Stimulated activated CD4-positive, alpha-beta T cell treated with anti-CD3 and anti-CD28 coated beads, TNF-alpha, amount 100 ng/mL, for 48 hours (primary cell): ENCODE measurements at places on chromosomes 13 and 19.

DNA sequence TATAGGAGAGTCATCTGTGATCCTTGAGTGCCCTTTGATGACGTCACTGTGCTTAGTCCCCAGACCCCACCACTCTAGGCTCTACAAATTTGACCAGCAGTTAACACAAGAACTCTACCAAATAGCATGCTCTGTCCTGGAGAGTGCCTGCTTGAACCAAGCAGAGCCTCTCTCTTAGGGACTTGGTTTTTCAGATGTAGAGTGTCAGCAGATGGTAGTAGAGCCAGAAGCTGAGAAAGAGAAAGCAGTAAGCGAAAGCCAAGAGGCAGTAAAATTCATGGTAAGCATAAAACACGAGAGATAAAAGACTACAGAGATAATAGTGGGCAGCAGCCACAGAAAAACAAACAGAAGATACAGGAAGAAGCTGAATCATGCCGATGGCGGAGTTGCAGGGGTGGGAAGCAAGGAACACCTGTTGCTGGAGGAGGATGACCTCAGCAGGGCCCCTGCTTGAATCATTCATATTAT, 193.3 kb downstream of the SLC7A1 start:
- no peak for DNase-seq

DNA sequence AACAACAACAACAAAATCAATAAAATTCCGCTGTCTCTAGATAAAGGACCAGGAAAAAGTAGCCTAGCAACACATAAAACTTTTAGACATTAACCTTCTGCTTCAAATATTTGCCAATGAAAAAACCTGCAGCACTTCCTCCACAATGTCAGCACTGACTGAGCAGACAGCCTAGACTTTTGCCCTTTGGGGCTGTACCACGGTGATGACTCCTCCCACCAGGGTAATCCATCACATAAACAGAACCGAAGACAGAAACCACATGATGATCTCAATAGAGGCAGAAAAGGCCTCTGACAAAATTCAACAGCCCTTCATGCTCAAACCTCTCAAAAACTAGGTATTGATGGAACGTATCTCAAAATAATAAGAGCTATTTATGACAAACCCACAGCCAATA, 30.2 kb upstream of the TRPC4 start:
- no peak for DNase-seq

GRCh38 chr13:79447141-79447540, 33.8 kb upstream of the NDFIP2 start:
- DNase-seq: no peak

DNA sequence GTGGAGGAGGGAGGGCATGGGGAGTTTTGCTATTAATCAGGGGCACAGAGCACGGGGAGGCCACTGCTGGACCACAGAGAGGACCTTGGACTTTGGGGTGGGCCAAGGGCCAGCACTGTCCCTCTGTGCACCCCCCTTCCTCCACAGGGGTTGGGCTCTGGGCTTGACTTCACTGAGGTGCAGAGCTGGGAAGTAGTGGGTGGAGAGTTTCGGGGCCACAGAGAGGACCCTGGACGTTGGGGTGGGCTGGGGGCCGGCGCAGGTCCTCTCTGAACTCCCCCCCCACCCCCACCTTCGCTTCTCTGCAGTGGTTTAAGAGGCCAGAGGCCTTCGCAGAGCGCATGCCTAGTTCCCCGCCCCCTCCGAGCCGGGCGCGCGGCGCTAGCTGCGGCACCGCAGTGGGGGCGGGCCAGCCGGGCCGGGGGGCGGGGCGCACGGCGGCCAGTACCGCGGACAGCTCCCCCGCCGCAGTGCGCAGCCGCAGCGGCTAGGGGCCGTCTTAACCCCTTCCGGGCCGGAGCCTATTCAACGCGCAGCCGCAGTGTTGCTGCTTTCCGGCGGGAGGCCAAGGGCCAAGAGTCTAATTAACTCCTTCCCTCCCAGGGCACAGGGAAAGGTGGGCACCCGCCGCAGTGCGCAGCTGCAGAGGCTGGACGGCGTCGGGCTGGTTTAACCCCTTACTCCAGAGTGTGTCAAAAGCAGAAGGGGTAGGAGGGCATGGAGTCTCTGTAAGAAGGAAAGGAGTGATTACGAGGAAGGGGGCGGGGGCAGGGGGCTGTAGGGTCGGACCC, 3.7 kb downstream of the KCNC3 start:
- peak; percentile 61 for DNase-seq

DNA sequence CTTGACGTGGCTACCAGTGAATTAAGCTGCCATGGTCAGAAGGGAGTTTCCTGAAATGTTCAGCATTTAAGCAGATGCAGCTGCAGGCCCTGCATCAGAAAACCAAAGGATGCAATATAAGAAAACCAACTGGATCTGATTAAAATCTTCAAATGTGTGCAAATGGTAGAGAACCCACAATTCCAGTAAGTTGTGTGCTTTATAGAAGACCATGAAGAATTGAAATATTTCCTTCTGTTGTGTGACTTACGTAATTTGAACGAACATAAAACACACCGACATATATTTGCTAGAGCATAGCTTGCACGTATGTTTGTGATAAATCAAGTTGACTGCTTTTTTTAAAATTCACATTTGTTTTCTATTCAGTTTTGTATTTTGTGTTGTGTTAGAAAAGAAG, 191.4 kb downstream of the COL4A1 start:
- no peak for DNase-seq

DNA sequence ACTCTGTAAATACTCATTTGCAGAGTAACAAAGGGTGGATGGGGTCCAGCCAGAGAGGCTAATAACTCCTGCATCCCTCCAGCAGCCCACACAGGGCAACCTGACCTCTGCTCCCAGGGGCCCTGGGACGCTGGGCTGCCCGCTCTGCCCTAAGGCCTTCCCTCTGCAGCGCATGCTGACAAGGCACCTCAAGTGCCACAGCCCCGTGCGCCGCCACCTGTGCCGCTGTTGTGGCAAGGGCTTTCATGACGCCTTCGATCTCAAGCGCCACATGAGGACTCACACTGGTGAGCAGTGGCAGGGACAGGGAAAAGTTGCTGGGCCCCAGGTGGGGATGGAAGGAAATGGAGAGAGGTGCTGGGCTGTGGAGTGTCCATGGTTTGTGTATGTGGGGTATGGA, 1.7 kb downstream of the OVOL3 start:
- no peak for DNase-seq

DNA sequence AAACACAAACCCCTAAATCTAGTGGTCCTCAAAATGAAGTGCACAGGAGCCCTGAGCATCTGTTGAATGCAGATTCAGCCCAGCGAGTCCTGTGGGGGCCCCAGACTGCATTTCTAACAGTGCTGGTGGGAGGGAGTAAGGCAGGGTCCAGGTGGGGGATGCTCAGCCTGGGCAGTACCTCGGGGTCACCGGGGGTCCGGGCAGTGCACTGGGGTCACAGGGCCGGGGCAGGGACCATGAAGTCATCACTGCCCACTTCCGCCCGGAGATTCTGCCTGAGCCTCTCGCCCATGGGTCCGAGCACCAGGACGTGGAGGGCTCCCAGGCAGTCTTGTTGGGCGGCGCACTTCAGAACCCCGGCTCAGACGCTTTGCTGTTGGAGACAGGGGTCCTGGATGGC, 838 bp upstream of the ATP4B start:
- no peak for DNase-seq

DNA sequence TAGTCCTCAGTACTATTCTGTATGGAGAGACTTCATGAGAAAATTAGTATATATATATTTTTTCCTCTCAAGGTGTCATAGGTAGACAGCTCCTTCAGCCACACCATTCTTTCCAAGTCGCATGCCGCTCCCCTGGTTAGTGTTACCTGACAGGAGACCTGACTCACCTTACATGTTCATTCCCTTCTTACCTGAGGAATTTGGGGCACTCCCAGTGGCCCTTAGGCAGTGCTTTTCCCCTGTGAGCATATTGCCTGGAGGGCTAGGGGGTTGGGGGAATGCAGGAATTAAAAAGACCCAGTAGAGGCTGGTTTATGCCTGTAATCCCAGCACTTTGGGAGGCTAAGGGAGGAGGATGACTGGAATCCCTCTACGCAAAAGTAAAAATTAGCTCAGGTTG, 9.0 kb upstream of the ACTN4 start:
- DNase-seq: no peak

DNA sequence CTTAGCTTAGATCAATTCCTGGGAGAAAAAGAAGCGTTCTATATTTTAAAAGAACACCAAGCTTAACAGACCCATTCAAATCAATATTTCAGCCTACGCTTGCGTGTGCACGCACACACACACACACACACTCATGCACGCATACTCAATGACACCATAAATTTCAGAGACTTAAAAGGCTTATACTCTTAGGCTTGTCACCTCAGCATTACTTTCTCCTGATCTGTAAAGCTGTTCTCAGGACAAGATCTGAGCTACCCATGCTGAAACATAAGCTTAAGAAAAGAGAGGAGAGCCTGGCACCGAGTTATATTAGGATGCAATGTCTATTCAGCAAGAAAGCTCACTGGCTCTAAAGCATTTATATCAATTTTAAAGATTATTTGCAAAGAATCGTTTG, 368.5 kb downstream of the FGF14 start:
- DNase-seq: no peak

- no peak for DNase-seq
Observed at GRCh38 chr13:41706152-41706551, 248.8 kb downstream of the RGCC start.

DNA sequence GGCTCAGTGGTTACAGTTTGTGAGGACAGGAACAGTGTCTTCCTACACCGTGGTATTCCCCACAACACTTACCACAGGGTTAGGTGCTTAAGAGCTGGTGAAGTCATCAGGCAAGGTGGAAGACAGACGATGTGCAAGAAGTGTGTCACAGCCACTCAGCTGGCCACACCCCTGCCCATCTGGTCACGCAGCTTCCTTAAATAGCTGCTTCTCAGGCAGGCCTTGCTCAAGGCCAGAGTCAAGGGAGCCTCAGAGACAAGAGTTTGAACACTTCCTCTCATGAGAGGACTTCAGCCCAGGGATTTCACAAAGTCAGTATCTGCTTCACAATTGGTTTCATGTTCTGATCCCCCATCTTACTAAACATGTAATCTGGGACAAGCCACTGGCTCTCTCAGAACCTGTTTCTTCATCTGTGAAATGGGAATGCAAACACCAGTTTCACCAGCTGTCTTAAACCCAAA, 80.3 kb upstream of the FRY start:
- DNase-seq: no peak

DNA sequence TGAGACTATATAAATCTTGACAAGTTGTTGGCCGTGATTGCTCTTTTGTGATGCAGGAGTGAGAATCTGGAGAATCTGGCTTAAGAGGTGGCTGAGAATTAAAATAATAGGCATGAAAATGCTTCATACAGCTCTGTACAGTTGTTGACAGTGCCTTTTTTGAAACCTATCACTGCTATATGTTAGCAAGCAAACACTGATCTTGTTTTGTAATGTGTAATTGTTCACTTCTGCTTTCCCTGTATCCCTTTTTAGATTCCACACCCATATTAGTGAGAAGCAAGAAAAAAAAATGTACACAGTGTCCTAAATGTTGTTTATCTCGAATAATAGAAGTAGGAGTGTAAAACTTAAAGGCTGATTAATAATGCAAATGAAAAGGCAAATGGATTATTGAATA, 31.1 kb downstream of the ITM2B start:
- DNase-seq: no peak

DNA sequence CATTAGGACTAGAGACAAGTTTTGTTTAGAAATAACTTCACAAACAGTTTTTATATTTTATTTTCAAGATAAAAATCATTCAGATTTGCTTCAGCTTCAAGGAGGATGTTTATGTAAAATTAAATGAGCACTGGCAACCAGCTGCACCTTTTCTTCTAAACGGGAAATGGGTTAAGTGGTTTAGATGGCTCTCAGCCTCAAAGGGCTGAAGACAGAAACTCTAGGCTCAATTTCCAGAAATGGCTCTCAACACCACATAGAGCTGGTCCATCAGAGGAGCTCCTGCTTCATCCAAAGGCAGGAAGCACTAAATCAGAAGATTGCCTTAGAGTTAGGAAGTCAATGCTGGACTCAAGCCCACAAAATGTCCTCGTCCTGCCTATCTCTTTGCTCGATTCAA, 74.7 kb downstream of the ZNF429 start:
- no peak for DNase-seq

GRCh38 chr13:96809366-96810096, 184.7 kb downstream of the OXGR1 start:
- DNase-seq: no peak

DNA sequence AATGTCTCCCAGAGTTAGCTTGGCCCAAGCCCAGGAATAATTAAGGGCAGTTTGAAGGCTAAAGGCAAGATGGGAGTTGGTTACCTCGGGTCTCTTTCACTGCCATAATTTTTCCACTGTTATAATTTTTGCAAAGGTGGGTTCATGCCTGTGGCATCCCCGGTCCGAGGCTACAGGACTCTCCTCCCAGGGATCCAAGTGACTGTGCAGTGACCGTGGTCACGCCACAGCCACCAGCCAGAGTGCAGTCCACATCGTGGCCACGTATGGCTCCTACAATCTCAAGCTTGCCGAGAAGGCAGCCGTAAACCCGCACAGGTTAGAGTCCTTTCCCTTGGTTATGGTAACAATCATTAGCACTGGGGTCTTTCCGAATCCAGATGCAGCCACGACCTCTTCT, 36.8 kb downstream of the C13orf46 start:
- DNase-seq: no peak

- no peak for DNase-seq
Observed at GRCh38 chr13:74194846-74195245, 60.6 kb upstream of the KLF12 start.

GRCh38 chr19:51407511-51408131, 9.8 kb downstream of the SIGLEC10 start:
- no peak for DNase-seq

DNA sequence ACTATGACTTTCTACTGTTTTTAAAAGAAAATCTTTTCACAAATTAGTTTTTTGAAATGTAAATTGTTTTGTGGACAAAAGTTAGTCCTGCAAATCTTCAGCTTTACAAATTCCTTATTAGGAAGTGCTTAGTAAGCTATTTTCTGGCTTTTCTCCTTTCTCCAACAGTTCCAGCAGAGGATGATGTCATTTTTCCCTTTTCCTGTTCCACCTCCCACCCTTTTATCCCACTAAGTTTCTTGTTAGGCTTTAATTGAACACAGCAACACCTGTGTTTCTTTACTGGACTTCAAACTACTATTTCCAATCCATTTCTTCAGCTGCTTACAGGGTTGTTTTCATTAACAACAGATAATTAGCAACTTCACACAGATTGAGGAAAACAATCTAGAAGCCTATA, 389.2 kb downstream of the NDFIP2 start:
- DNase-seq: no peak

DNA sequence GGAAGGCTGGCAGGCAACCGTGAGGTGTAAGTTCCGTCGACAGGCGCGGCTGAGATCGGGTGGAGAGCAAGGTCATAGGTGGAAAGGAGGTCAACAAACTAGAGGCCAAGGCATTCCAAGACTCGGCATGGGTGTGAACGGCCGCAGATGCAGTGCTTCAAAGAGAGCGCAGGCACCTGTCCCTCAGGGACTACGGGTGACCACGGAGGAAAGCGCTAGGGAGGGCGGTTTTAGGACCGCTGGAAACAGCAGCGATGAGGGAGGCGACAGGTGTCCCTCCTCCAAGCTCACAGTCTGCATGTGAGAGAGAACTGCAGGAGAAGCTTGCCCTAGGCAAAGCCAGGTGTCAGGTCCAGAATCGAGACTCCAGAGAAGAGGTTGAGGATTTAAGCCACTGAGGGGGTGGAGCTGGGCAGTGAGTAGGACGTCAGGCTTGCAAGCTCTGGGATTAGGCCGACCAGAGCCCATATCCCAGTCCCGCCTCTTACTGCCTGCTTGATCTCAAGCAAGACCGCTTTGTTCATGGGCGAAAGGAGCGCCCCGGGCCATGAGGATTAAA, 1.6 kb upstream of the MLNR start:
- DNase-seq: no peak
